ENCODE measurements at places on chromosomes 2 and 18.

GRCh38 chr2:105779394-105779793 is 34.7 kb downstream of the NCK2 start:
- peak; percentile 53 for DNase-seq

DNA sequence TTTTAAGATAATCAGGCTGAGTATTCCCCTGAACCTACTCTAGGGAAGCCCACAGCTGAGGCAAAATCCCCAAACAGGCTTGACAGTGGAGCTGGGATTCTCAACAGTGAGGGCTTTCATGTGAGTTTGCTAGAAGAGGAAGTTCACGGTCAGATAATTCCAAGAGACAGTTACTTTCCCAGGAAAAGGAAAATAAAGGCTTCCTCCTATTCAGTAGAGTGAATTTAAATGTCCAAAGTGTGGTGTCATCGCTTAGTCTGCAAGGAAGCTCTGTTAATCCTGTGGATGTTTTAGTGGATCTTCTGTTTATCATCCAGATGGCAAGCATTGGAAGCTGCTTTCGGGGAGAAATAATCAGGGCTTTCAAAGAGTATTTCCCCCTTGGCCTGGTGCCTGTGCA is 119.8 kb downstream of the RPIA start:
- no peak for DNase-seq

GRCh38 chr2:38828460-38828859 is 47.3 kb downstream of the DHX57 start:
- DNase-seq = no peak

DNA sequence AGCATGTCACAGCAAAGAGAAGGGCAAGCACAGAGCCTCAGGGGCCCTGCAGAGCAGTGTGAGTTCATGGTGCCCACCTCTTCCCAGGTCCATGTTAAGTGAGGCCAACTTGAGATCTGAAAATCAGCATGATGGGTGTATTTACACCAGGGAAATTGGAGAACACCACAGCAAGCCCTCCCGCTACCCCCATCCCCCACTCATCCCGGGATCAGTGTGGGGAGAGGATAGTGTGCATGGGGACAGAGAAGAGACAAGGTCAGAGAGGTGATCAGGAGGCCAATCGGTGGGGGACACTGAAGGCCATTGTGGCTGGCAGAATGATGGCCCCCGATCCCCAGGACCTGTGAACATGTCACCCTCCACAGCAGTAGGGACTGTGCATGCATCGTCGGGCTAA is 54.7 kb downstream of the PTGR3 start:
- no peak for DNase-seq

- no peak for DNase-seq
These were observed 10.1 kb upstream of the TYMS start for GRCh38 chr18:647304-647703.

- no peak for DNase-seq
These were observed 53.1 kb downstream of the APOB start for GRCh38 chr2:20990442-20991430.

GRCh38 chr2:168981651-168982050 is 49.5 kb downstream of the ABCB11 start:
- DNase-seq = no peak

DNA sequence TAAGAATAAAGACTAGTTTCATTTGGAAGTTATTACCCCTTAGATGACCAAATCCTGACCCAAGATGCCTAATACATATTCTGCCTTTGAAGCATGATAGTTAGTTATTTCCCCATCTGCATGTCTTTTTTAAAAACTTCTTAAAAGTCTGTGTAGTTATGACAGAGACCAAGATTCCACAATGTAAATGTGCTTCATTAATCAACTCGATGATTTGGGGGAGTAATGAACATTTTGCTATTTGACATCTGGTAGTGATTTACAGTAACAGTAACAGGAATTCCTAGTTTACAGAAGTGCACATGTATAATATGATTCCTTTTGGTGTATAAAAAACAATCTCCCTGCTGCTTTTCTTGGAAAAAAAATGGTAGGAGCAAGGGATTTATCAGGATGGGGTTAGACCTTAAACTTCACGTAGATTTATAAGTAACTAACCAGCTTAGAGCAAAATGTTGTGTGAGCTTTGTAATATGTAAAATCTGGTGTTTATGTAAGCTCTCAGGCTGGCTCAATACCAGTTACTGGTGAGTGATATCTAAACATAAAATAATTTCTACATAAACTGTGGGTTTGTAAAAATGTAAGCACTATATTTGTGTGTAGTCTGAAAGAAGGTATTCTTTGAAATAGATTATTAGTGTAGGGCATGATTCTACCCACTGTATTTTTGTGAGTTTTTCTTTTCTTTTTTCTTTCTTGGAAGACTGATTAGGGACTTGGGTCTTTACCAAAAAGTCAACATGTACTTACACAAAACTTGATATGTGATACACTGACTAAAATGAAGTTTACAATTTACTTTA is 641.6 kb downstream of the EPHA4 start:
- no peak for DNase-seq

DNA sequence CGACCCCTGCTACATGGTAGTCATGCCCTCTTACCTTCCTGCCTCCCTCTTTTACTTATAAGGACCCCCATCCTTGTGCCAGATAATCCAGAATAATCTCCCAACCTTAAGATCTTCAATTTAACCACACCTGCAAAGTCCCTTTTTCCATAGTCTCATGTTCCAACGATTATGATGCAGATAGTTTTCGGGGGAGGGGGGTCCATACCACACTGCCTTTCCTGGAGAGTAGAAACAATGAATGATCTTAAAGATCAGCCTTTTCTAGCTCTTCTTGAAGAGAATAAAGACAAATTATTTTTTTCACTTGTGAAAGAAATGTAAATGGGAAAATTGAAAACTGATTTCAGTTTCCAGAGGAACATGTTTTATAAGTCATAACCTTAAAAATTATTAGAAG is 4.3 kb upstream of the FAM98A start:
- no peak for DNase-seq

Measured in SW480 (cell line).